IMR-90 (cell line): ENCODE measurements at places on chromosomes 11 and 22. TPM values are rescaled to one million over a fixed set of nuclear protein-coding genes. Genes with fewer than 3 reads are reported as not detected.

DNA sequence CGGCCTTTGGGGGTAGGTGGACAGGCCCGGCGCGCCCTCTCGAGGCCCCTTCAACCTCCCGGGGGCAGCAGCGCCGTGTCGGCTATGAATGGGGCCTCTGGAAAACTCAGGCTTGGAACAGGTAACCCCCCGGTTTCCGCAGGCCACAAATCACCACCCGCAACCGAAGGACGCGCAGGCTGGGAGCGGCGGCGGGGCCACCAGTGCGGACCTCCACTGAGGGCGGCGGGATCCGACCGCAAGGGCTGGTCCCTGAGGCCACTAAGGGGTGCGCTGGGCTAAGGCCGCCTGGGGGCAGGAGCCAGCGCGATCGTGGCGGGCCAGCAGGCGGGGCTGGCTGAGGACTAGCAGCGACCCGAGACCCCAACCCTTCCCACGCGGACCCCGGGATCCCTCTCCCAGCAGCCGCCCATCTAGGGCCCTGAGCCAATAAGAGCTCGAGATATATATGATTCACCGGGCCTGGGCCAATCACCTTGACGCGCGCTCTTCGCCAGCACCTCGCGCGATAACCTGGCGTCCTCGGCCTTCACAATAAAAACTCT, 609 bp upstream of the ATF4 start:
- H3K4me3 ChIP-seq = peak overlapping the region; percentile 89
- peaks cover 4% of the 10 kb centered on the region for H3K4me1 ChIP-seq
- peak; percentile 99 for DNase-seq
- peaks cover 41% of the 10 kb centered on the region for H3K36me3 ChIP-seq
- peak overlapping the region; percentile 75 for H3K27ac ChIP-seq
- H3K27me3 ChIP-seq = no peaks in the 10 kb centered on the region

The CARD16 gene
- 7.9 and 23.3 TPM in 2 replicates for total RNA-seq

The OR8G1 gene
- not detected in 2 replicates for total RNA-seq

DNA sequence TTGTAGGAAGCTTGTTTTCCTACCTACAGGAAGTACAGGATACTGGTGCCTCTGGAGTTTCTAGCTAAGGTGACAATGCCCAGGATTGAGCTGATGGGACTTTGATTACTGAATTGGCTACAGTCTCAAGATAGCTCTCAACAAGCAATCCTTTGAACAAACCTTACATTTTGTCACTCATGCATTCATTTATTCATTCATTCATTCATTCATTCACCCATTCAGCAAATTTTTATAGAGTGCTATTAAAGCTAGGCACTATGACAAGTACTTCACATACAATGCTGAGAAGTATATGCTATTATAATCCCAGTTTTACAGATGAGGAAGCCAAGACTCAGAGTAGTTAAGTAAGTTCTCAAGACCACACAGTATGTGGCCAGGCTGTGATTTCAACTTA, 103.1 kb upstream of the MTMR2 start:
- no peak overlapping the region for H3K4me3 ChIP-seq
- no peaks in the 10 kb centered on the region; the same call in none of the 2 replicates for H3K36me3 ChIP-seq
- H3K27me3 ChIP-seq = no peaks in the 10 kb centered on the region
- H3K4me1 ChIP-seq = no peaks in the 10 kb centered on the region

DNA sequence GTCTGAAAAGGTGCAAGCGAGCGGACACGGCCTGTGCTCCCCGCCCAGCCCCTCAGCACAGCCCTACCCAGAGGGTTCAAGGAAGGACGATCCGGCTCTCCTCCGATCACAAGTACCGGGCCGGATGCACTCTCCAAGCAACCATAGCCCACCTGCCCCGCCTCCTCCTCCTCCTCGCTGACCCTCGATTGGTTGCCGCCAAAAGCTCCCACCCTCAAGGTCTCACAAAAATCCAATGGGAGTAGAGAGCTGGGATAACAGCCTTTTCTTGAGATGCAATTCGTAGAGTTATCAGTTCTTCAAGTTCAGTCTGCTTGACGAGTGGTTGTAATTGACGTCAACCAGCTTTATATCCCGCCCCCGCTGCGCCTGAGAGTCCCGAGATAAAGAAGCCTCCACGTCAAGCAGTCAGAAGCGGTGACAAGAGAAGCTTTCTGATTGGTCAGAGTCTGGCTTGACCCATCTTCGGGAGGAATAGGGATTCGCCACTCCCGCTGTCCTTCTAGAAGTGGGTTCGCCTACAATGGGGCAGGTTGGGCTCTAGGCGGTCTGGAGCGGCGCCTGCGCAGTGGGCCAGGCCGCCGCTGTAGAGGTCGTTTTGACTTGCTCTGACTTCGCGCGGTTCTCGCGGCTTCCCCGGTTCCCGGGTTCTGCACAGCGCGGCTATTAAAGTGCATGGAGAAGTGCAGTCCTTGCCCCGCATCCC, at the start of gene IFT27:
Gene IFT27 (minus strand): TSS at position 156 of the 706 bp plus-strand sequence. CDS start 412 bp downstream, outside the sequence.
- H3K4me3 ChIP-seq = peak within 1 kb of the TSS; percentile 56
- DNase-seq = peak; percentile 100
- 0 out of 2 replicates have a peak, but pooled peaks cover 2% of the 10 kb centered on the region for H3K36me3 ChIP-seq
- no peaks in the 10 kb centered on the region for H3K27me3 ChIP-seq
- H3K27ac ChIP-seq = peak within 1 kb of the TSS; percentile 31

- no peaks in the 10 kb centered on the region for H3K36me3 ChIP-seq
- DNase-seq = peak; percentile 10
- H3K4me3 ChIP-seq = no peak overlapping the region
- peaks cover 38% of the 10 kb centered on the region for H3K27me3 ChIP-seq
These were observed 46.7 kb downstream of the IGLL1 start for GRCh38 chr22:23533328-23533762.

DNA sequence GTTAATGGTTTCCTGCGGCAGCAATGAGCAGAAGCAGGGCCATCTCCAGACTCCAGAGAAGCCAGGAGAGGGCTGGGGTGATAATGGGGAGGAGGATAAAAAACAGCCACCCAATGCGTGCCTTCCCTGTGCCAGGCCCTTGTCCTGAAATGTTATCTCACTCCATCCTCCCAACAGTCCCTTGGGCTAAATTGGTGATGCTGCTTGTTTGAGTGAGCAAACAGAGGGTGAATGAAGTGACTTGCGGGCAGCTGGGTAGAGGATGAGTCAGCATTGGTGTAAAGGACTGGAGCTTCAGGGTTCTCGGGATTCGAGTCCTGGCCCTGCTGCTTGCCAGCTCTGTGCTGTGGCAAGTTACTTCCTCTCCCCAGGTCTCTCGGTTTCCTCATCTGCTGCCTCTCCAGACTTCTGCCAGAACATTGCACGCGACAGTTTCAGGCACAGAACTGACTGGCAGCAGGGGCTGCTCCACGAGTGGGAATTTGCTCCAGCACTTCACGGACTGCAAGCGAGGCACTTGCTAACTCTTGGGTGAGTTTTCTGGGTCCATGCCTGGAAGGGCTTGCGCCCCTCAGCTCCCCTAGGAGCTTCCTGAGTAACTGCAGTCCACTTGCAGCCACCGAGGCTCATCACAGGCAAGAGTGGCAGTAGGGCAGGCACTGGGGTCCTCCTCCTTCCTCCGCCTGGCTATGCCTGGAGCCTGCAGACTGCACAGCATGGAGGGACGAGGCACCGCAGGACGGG, at the start of gene P2RY6:
Gene P2RY6 (plus strand): TSS at position 403 of the 744 bp plus-strand sequence. CDS start 24,181 bp downstream, outside the sequence.
- no peaks in the 10 kb centered on the region for H3K36me3 ChIP-seq
- H3K27ac ChIP-seq = no peak within 1 kb of the TSS

DNA sequence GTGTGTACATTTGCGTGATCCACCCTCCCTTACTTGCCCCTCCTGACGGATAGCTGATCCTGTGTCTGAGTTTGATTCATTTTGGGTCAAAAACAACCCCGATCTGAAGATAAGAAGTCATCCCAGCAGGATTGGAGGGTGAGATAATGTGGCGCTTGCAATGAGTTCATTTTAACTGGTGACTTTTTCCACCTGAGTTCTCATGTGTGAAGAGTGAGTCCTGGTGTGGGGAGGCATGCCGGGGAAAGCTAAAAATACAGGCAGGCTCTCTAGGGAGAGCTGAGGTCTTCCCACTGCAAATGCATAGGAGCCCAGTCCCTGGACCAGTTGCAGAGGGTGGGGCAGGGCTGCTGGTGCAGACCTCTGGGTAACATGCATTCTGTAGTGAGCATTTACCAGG, 35.7 kb upstream of the ELF5 start:
- no peaks in the 10 kb centered on the region for H3K36me3 ChIP-seq
- H3K27ac ChIP-seq = no peak overlapping the region
- no peak overlapping the region for H3K4me3 ChIP-seq

DNA sequence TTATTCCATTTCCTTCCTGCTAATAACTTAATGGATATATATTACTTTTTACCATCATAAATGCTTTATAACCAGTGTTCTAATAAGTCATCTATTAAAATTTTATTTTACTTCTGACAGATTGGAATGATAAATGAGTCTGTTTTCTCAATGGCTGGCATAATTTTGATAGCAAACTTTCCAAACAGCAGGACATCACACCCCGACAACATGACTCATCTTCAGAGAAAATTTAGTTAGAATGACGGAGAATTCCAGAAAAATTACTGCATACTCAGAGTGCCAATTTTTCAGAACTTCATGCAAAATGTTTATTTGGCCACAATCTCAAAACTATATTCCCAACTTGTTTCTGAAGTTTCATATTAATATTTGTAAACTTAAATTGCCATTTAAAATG, 174.4 kb downstream of the SWAP70 start:
- no peak for DNase-seq
- 0 out of 2 replicates have a peak, but pooled peaks cover 2% of the 10 kb centered on the region for H3K4me1 ChIP-seq
- H3K27ac ChIP-seq = no peak overlapping the region
- no peaks in the 10 kb centered on the region for H3K27me3 ChIP-seq
- peaks cover 9% of the 10 kb centered on the region for H3K36me3 ChIP-seq

DNA sequence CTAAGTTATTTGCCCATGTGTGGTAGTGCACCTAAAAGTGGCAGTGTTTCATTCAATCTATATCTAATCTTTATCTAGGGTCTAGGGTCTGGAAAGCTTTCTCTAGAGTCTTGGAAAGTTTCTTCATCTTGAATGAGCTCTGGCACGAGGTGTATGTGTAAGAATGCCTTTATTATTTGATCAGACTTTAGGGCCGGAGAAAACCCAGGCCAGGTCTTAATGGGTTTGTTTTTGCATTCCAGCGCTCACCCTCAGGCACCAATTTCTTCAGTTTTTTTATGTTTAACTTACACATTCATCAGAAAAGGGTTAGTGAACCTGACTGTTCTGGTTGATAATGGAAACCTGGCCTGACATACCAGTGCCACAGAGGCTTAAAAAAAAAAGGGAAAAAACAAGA, 68.3 kb upstream of the SLN start:
- H3K27me3 ChIP-seq = peaks cover 2% of the 10 kb centered on the region; the same call in 1 of the 2 replicates
- no peaks in the 10 kb centered on the region for H3K36me3 ChIP-seq
- no peak overlapping the region for H3K27ac ChIP-seq
- no peak for DNase-seq
- H3K4me3 ChIP-seq = no peak overlapping the region

DNA sequence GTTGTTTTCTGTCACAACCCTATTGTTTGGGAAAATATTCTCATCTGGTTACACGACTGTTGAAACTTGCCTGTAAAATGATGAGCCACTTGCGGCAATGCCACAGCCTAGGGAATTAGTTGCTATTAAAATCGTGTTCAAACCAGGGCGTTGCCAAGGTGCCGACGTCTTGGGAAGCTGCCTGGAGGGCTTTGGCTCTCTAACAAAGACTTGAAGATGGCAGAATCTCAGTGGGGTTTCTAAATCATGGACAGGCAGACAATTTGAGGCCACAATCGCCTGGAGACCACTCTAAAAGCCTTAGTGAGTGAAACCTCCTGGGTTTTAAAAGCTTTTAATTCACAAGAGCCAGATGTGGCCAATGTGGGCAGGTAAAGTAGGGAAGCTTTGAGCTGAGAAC, 117.2 kb upstream of the BMAL1 start:
- H3K27me3 ChIP-seq = peaks cover 27% of the 10 kb centered on the region
- no peaks in the 10 kb centered on the region for H3K4me1 ChIP-seq
- no peak overlapping the region for H3K27ac ChIP-seq
- no peak for DNase-seq
- no peak overlapping the region for H3K4me3 ChIP-seq

The SLC6A5 gene
- not detected in 2 replicates for total RNA-seq

- no peaks in the 10 kb centered on the region for H3K4me1 ChIP-seq
- no peaks in the 10 kb centered on the region for H3K36me3 ChIP-seq
- DNase-seq = no peak
- H3K27ac ChIP-seq = no peak overlapping the region
- H3K4me3 ChIP-seq = no peak overlapping the region
These were observed 8.9 kb upstream of the MUC15 start for GRCh38 chr11:26580929-26581328.

GRCh38 chr11:30635401-30635989, 49.3 kb upstream of the MPPED2 start:
- no peaks in the 10 kb centered on the region for H3K27me3 ChIP-seq
- H3K36me3 ChIP-seq = no peaks in the 10 kb centered on the region
- H3K27ac ChIP-seq = no peak overlapping the region
- H3K4me3 ChIP-seq = no peak overlapping the region
- peak; percentile 1 for DNase-seq

DNA sequence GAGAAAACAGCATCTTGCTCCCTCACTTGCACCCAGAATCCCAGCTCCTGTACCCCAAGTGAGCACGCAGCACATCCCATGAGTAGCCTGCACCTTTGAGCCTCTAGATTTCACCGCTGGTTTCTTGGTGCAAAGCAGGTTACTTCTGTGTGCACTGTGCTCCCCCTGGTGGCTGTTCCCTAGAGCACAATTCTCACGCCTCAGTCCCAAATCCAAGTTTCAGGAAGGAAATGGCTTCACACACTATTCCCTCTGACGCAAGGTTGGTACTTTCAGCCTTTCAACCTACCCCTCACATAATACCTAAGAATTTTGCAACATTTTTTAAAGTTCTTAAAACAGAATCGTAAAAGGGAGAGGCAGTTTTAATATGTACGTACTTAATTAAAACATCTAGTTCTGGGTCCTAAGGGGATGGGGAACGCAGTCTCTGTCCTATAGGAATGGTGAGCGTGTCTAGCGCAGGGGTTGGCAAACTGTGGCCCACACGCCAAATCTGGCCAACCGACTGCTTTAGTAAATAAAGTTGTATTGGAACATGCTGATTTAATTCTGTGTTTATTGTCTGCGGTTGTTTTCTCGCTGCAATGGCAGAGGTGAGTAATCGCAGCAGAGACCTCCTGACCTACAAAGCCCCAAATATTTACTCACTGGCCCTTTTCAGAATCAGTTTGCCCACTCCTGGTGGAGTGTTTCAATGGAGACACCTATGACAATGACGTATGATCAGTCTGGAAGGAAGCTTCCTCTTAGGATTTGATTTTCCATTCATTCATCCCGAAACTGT, 27.5 kb downstream of the DHCR7 start:
- peak; percentile 55 for DNase-seq
- H3K36me3 ChIP-seq = no peaks in the 10 kb centered on the region
- H3K27me3 ChIP-seq = peaks cover 23% of the 10 kb centered on the region
- no peak overlapping the region for H3K4me3 ChIP-seq
- no peaks in the 10 kb centered on the region for H3K4me1 ChIP-seq

DNA sequence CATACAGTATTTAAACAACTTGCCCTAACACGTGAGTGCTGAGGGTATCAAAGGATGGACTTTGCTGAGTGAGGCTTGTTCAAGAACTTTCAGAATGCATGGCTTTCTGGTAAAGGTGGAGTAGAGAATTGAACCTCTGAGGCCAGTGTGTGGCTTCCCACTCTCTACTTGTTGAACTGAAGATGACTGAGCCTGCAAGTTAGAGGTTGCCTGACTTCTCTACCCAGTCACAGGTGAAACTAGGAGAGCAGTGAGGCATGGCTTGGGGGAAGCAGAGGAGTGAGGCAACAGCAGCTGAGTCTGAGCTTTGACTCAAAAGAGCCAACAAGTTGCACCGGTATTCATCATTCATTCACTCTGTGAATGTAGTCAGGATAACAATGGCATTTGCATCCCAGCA, 256.4 kb upstream of the SESN3 start:
- no peaks in the 10 kb centered on the region for H3K36me3 ChIP-seq
- no peak overlapping the region for H3K4me3 ChIP-seq
- no peaks in the 10 kb centered on the region for H3K4me1 ChIP-seq
- H3K27me3 ChIP-seq = no peaks in the 10 kb centered on the region
- no peak for DNase-seq
- no peak overlapping the region for H3K27ac ChIP-seq
